ENCODE measurements at places on chromosomes 2 and 18.

DNA sequence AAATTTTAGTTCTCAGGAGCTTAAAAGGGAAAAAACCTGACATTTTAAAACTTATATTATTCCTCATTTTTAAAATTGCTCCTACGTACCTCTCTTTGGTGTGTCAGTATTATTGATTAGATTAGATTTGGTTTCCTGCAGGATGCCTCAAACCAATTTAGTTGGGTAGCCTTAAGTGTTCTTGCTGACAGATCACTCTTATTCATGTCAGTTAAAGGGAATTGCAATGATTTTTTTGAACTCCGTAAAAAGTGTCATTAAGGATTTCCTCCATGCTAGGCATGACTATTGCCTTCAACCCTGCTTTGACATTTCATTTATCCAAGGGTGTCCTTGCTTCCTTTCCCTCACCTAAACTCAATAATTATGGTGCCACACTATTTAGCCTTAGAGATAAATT, 149.0 kb upstream of the CDH7 start:
- no peak for DNase-seq

DNA sequence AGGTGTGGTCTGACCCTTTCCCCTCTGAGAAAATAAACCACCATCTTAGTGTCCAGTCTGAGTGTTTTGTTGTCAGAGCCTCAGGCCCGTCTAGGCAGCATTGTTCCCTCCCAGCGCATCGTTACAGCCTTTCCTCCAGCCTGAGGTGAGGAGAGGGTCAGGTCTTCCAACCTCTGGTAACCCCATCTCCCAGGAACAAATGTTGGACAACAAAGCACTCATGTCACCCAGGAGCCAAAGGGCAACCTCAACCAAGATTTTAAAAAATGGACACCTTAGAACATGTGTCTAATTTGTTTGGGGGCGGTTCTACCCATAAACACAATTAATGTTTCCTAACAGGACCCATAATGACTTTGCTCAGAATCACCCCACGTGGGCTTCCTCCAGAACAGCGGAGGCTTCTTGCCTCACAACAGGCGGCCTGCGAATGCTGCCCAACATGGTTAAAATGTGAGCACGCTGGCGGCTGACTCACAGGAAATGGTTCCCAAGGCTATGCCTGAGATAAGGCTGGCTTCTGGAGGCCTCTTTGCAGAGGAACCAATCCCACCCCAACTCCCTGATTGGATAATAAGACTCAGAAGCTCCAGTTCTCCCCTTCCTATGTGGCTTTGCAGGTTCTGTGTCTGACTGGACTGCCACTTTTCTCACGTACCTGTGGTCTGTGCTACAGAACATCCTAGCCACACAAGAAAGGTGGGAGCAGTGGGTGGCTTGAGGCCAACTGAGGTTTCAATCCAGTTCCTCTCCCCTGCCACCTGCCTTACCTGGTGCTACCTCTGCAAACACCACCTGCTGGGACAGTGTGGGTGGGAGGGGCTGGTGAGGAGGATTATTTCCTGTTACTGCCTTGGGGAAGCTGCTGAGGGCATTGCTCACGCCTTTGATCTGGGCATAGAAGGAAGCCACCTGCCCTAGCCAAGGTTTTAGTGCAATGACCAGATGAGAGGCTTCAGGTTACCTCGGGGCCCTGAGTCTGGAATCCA, 108.8 kb downstream of the B3GNT2 start:
- no peak for DNase-seq

- DNase-seq, result no peak
These were observed 205.2 kb downstream of the PRKCE start for GRCh38 chr2:45856391-45857274.

DNA sequence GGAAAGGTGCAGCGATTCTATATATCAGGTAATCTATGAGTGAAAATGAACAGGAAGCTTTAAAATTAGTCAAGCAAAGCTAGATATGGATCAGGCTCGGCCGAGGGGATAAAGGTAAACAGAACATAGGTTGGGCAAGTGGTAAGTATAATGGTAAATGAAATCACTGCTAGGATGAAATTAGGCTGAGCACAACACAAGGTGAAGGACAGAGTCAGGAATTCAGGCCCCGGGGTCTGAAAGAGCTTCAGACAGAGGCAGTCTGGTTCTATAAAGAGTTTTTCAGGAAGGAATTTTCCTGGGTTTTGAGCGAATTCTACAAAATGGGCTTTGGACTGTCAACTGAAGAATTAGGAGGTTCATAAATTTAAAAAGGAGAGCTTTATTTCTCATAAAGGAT, 513.2 kb upstream of the CDH2 start:
- DNase-seq, result no peak

DNA sequence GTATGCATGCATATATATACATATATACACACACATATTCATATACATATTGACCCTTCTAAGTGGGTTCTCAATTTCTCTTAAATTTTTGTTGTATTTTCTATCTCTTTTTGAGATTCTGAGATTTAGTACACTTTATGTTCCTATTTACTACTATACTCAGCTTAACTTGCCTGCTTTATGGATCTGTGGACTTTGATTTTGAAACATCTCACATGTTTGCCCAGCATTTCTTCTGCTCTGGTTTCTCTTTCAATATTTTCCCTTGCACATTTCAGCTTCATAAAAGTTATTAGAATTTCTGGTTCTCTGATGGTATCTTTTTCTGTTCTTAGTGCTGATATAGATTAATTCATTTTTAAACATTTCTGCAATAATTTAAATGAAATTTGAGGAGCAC, 380.6 kb downstream of the SPAG16 start:
- DNase-seq, result no peak

GRCh38 chr2:86213699-86214502, 14.6 kb downstream of the MRPL35 start:
- no peak for DNase-seq

DNA sequence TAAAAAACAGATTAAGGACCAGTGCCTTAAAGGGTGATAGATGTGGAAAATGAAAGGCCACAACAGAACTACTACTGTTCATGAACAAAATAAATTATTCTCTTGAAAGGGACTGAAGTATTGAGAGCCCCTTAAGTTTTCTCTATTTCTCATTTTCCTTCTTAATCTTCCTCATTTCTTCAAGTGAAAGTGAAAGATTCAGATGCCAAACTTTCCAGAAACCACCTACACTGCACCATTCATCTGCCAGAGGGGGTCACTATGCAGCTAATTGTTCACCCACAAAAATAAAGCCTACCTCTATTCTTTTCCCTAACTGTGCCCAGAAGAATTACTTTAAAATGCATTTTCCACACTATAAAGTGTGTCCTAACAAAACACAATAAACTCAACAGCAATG, 140.1 kb downstream of the NR4A2 start:
- DNase-seq, result no peak

- DNase-seq, result no peak
These were observed 157.0 kb upstream of the HS6ST1 start for GRCh38 chr2:128475427-128476211.

DNA sequence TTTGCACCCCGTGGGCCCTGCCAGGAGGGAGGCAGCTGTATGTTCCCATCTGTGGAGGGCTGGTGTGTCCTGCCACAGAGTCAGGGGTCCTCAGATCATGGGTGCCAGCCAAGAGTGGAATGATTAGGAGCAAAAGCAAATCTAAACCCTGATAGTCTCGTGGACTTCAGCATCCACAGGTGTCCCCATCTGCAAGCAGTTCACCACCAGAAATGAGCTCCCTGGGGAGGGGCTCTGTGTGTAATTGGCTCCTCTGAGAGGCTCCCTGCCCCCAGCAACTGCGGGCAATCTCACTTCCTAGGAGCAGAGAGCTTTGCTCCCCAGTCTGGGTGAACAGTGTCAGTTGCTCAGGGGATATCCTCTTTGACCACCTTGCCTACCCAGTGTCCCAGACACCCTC, 78.1 kb downstream of the HNRNPLL start:
- DNase-seq, result no peak

DNA sequence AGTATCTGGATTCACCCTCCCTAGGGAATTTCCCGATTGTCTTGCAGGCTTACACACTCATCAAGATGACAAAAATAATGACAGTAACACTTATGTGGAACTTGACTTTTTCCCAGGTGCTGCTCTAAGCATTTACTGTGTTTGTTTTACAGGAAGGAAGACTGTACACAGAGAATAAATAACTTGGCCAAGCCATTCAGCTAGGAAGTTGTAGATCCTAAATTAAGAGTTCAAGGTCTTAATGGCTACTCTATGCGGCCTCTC, 549 bp upstream of the DPP4 start:
- DNase-seq, result no peak

GRCh38 chr18:56276466-56276865, 361.9 kb downstream of the TXNL1 start:
- no peak for DNase-seq

GRCh38 chr2:144629935-144630334, 110.0 kb upstream of the ZEB2 start:
- DNase-seq, result no peak

DNA sequence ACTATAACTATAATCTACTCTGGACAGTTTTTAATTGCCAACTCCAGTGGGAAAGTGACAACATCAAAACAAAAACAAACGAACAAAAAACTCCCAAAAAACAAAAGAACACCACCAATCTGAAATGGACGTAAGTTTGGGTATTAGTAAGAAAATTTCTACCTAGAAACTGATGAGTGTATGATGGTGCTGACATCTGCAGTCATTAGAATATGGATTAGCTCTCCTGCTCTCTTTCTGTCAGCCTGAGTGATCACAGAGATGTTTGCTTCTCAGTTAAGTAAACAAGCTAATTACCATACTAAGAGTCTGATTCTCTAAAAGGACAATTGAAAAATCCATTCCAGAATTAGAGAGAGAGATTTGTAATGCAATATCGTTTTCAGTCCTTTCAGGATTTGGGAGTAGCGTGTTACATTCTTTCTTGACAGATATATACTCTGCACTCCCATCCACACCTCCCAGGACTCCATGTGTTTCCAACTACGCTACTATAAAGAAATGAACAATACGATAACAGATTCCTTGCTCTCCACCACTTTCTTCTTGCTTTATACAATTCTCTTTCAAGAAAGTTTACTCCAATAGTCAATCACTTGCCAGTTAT, 1347.4 kb upstream of the PIK3C3 start:
- no peak for DNase-seq

GRCh38 chr18:49922228-49922627, 108.9 kb upstream of the ACAA2 start:
- DNase-seq, result no peak

DNA sequence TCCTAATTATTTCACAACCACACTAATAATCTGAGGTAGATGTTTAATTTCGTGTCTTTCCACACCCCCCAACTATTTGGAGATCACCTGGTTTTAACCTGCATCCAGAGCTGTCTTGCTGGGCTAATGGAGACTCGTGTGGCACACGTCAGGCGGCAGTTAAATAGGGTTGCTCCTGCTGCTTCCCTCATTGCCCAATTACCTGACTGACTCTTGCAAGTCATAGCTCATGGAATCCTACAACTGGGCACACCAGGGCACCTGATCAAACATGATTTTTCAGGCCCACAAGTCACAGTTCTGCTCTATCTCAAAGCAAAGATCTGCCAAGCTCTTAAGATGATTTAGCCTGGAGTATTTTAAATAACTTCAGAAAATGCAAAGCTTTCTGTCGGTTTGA, 1430.4 kb upstream of the ACVR2A start:
- DNase-seq, result no peak

- no peak for DNase-seq
These were observed 65.8 kb downstream of the RTP5 start for GRCh38 chr2:241935314-241935713.

DNA sequence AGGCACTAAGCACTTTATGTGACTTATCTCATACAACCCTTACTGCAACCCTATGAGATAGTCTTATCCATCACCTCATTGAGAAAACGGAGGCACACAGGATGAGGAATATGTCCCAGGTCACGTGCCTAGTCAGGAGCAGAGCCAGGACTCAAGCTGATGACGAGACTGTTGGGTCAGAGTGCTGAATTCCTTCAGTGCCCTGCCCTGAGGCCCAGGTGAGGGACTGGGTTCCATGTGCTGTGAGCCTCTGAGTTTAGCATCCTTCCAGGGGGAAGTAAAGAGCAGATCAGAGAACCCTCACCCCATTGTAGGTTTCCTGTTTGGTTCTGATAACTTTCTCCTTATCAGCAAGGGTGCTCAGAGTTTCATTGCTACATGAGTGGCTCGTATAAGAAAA, 11.7 kb upstream of the EDAR start:
- no peak for DNase-seq

DNA sequence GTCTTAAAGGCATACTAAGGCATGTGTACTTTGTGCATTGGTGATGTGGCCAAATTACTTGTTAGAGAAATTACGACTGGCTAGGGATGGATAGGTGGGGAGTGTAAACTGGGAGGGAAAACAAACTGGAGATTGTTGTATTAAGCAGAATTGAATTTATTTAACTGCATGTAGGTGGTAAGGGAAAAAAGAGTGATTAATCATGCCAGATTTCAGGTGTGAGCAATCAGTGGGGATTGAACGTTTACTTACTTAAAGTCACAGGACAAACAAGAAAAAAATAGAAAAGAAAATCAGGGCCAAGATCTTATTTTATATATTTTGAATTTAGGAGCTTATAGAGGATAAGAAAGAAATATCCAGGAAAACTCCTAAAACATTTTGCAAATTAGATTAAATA, 88.6 kb downstream of the GULP1 start:
- DNase-seq, result no peak
